ENCODE measurements at places on chromosomes 12 and 14.

DNA sequence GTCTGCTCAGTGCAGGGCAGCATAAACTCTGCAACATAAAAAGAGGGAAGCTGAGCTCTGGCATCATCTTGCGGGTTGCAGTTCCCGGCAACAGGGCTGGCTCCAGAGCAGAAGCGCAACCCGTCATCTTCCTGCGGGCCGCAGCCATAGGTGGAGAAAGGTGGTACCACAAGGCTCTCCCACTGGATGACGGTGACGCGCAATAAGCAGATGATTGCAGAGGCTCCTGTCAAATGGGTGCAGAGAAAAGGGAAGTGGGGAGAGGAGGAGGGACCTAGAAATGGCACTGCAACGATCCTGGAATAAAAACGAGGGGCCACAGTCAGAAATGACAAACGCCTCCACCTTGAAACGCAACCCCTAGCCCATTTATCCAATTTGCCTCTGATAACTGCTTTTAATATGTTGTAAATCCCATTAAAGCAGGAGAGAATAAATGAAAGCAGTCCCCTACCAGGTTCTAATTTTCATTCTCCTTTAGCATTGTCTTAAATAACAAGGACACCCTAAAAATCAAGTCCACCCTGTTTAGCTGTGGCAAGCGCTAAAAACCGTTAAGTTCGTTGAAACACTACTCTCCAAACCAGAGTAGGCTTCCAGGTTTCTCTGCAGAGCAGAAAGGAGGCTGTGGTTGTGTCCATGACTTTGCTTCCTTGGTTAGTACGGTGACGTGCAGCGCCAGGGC, 30.9 kb upstream of the TUBA1C start:
- DNase-seq = no peak

DNA sequence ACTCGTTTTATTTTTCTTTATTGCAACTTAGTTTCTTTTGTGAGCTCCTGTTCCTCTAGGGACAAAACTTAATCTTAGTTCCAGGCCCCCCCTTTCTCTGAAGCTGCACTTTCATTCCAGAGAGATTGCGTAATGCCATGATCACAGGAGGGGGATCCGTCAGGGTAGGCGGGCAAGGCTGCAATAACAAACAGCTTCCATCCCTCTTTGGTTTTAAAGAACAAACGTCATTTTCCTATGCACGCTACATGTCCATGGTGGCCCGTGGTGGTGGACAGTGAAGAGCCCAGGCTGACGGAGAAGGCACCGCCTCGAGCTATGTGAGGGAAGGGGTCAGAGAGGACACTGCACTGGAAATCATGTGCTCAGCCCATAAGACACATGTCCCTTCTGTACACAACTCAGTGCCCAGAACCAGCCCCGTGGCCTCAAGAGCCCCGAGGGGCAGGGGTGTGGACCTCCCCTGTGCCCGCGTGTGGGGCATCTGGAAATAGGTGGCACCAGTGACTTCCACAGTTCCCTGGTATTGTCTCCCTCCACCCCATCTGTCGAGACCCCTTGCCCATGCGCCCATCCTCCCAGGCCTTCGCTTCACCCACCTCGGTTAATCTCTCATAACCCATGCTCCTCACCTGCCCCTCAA, 161.4 kb downstream of the ADGRD1 start:
- no peak for DNase-seq

GRCh38 chr12:118175823-118176447, 40.0 kb downstream of the PEBP1 start:
- DNase-seq = no peak

- no peak for DNase-seq
These were observed 78.4 kb downstream of the FGD4 start for GRCh38 chr12:32477714-32478113.

- DNase-seq = no peak
These were observed 65.1 kb downstream of the FBXW8 start for GRCh38 chr12:116975779-116976393.

DNA sequence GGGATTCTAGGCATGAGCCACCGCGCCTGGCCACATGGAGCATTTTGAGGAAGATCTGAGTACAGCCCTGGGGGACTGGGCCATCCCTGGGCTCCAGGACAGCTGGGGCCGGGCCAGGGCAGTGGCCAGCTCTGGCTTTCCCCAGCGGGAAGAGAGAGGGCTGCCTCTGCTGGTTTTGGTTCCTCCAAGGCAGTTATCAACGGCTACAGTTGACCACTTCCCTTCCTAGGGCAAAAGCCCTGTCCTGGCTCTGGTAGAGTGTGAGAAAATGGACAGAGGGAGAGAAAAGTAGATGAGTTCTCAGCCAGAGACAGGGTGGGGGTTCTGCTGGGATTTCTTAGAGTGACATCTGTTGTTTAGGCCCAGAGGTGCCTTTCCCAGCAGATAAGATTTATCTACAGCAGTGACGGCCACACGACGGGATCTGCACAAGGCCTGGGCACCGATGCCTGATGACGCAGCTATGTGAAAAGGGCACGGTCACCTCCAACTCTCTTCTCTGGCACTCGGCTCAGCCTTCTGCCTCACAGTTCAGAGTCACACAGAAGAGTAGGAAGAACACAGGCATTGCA, 5.5 kb upstream of the HVCN1 start:
- no peak for DNase-seq

DNA sequence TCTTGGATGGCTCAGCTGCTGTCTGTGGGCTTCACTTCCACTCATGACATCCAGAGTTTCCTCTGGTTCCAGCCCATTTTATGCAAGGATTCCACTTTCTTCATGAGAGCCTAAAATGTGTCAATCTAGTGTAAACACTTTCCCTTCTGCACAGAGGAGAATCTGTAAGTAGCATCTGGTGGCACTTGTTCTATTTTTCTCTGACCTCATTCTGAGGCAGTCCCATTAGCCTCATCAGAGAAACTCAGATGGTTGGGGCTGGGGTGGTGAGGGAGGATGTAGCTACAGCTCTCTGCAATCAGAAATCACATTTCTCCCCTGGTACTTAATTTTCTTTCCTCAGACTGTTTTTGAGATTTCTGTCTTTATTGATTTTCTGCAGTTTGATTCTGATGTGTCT, 81.6 kb downstream of the PRMT8 start:
- no peak for DNase-seq

- no peak for DNase-seq
These were observed 45.4 kb upstream of the USP15 start for GRCh38 chr12:62214846-62215245.

- no peak for DNase-seq
These were observed 50.5 kb downstream of the LMNTD1 start for GRCh38 chr12:25502596-25502995.

DNA sequence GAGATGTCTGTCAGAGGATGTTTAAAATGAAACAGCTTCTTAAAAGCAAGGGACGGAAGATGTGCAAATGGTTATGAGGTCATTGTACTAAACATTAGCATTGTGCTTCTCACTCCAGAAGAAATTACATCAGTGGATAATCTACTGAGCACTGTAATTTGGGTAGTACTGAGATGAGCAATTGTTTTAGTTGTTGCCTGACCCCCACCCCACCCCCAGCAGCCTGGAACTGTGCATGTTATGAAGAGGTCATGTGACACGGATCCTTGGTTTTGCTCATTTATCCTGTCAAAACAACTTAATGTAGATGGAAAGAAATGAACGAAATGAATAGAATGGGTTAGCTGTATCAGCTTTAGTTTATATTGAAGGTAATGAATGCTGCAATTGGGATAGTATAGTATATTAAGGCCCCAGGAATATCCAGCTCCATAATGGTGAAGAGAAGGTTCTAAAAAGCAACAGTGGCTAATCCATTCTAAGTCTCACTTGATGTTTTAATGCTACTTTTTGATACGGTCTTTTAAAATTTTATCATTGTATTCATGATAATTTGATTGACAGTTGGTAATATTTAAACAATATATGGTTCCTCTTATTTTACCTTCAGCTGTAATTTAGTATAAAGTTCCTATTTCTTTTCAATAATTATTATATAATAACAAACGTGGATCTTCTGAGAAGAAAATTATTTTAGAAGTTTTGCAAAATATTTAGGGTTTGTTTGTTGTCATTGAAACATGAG, 58.5 kb downstream of the WNK1 start:
- DNase-seq = no peak

DNA sequence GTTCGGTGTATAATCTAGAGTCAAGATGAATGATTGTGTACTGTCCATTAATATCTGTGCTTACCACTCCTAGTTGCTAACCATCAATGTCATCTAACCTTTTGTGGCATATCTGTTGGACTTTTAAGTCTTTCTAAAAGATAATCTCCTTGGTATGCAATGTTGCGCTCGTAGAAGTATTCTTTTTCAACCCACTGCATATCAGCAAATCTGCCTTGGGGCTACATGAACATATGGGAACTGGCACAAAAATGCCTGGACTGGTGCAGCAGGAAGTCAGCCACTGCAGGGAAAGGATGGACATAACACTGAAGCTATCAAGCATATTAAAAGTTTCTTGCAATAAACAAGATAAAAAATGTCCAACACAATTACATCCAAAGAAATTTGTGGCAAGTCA, 124.3 kb upstream of the SLC38A4 start:
- DNase-seq = no peak

- DNase-seq = no peak
These were observed 12.8 kb upstream of the WSB2 start for GRCh38 chr12:118073768-118074167.

- DNase-seq = peak; percentile 12
These were observed 21.3 kb downstream of the LRRIQ1 start for GRCh38 chr12:85057370-85057963.

DNA sequence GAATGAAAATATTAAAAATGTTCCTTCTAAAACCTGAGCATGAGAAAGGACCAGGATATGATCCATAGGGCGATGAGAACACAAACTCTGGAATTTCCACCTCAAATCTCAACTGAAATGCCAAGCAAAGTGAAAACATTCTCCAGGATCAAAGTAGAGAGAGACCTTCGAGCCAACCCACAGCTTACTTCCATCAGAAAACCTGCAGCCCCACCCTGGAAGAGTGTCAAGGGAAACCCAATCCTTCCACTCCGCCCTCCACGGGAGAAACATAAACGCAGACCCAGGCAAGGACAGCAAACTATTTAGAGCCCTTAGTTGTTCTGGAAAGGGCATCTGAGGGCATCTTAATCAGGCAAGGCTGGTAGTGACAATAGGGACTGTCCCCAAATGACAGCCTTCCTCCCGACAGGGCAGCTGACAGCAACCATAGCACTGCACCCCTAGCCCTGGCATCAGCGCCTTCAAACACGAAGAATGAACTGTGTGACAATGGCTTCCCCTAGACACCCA, 21.8 kb downstream of the SLC15A4 start:
- DNase-seq = no peak

DNA sequence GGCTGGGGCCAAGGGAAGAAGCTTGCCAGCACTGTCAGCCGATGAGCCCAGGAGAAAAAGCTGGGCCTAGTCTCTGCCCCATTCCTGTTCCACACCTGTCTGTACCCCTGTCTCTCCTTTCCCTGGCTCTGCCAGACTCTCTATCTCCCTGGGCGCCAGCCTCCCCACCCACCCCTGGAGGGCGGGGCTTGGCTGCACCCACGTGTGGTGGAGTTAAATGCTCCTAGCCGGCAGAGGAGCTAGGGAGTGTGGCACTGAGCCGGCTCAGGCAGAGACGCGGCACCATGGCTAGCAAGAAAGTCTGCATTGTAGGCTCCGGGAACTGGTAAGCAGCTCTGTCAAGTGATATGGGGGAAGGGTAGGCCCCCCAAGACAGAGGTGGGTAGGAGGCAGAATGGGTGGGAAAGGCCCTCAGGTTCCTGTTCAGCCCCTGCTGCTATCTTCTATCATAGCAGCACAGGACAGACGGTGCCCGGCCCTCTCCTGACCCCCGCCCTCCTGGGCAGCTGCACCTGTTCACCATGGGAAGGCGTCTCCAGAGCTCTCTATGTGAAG, at the start of gene GPD1:
Gene GPD1 (plus strand): TSS at position 242 of the 555 bp plus-strand sequence. CDS start 43 bp downstream, at position 285.
- DNase-seq = no peak

GRCh38 chr12:132140501-132140900, 3.6 kb downstream of the DDX51 start:
- no peak for DNase-seq

DNA sequence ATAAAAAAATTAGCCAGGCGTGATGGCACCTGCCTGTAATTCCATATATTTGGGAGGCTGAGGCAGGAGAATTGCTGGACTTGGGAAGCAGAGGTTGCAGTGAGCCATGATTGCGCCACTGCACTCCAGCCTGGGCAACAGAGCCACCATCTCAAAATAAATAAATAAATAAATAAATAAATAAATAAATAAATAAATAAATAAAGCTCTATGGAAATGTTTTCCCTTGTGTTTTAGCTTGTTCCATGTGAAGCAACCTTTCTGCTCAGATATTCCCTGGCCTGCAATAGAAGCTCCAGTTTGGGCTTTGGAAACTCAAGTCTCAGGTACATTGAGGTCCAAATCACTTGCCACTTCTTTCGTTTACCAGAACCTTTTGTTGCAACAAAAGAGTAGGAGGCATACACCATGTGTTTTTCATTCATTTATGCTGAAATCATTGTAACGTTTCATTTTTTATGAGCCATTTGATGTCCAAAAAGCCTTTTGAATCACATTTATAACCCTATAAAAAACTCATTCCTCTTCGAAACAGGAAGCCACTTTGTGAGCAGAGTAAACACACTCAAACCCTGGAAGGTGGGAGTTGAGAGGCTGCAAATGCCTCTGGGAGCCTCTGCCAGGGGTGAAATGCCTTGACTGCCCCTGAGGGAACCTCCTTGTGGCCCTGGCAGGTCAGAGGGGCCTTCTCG, 376.6 kb upstream of the TBX3 start:
- DNase-seq = no peak

GRCh38 chr12:67451206-67451605, 182.0 kb downstream of the CAND1 start:
- no peak for DNase-seq

GRCh38 chr14:70061108-70061507, 127.6 kb downstream of the SLC8A3 start:
- no peak for DNase-seq

- no peak for DNase-seq
These were observed 30.7 kb downstream of the PPP1R36 start for GRCh38 chr14:64580467-64580866.

DNA sequence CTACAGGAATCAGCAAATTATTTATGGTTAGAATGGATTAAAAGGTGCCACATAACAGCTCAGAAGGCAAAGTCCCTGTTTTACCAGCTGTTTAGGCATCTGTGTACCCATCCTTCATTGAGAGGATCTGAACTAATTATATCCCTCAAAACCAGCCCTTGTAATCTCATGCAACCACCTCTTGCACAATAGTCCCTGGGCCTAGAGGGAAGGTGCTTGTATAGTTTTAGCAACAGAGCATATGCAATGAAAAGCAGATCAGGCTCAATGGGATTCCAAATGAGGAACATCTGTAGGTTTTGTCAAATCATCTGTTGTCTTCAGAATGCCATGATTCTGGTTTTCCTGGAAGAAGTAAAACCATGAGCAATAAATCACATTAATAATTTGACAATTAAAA, 26.0 kb upstream of the GLIPR1L2 start:
- DNase-seq = no peak

DNA sequence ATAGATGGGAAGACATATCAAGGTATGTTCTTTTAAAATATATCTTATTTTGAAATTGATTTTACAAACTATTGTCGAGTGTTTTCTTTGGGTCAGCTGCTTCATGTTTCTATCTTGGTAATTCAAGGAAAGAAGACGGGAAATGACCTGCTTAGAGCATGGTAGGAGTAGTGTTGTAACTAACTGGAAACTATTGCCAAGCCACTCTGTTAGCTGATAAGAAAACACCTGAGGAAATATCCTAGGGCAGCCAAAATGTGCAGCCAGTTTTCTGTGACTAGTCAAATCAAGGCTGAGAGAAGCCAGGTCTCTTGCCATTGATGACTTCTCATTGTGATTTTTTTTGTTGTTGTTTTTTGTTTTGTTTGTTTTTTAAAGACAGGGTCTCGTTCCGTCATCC, 30.2 kb downstream of the METAP2 start:
- DNase-seq = no peak

- no peak for DNase-seq
These were observed 6.6 kb upstream of the ABCD2 start for GRCh38 chr12:39626033-39626814.
